ENCODE measurements at places on chromosomes 5 and 9.

DNA sequence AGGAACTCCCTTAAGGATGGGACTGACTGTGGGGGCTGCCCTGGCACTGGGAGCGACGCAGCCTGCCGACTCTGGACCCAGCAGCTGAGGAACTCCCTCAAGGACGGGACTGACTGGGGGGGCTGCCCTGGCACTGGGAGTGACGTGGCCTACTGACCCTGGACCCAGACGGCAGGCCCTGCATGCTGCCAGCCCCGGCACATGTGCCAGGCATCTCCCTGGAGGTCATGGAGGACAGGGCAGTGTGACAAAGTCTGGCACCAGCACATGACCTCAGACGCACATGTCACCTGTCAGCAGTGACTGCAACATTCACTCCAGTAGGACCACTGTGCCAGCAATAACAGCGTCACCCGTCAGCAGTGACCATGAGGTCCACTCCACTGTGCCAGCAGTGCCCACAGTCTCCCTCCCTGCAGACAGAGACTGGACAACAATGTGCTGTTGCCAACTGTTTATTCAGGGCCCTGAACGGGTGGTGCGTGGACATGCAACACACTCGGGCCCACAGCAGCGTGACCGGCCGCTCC lies 4.5 kb downstream of the FBXW5 start:
- no peak for DNase-seq

DNA sequence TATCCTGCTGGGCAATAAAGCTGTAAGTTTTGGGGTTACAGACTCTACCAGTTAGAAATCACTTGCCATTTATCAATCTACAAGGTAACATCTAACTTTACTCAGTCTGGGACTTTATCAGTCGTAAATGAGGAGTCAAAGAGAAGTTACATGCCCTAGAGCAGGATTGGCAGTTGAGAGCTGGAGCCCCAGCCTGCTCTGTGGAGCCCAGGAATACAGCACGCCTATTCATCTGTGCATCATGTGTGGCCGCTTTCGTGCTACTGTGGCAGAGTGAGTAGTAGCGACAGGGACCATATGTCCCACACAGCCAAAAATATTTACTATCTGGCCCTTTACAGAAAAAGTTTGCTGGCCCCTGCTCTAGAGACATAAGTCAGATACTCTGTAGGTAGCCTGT lies 152.5 kb upstream of the NTRK2 start:
- no peak for DNase-seq

DNA sequence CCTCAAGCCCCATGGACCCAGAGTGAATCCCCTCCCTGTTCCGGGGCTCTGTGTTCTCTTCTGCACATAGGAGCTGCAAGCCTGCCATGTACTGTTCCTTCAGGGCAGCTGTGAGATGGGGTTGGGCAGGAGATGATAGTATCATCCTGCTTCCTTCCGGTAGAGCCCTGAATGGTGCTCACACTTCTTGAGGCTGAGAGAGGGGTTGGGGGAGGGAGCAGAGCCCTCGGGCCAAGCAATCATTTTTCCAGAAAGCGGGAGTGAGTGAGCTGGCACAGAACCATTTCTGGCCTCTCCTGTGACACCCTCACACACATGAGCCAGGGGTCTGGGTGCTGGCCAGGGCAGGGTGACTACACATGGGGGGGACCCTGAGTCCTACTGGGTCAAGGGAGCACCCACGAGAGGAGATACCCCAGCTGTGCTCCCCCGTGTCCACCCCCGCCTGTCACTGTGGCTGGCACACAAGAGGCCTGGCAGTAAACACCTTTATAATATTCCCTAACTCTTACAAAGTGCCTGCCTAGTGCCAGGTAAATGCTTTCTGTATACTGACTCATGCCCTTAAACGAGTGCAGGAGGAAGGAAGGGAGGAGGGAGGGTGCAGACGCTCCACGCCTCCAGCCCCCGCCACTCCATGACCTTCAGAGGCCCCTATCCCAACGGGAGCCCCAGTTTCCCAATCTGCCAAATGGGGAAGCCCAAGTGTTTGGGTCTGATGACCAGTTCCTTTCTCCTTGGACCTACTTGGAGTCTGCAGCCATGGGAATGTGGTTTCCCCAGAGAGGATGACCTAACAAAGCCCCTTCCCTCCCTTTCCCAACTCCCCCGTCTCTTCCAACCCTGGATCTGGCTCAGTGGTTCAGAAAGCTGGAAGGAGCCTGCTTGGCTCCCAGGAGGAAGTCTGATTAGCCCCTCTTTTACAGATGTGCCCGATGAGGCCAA lies 15.5 kb downstream of the AKNA start:
- DNase-seq, result no peak

- no peak for DNase-seq
These were observed 3.6 kb downstream of the CEP78 start for GRCh38 chr9:78239506-78239905.

DNA sequence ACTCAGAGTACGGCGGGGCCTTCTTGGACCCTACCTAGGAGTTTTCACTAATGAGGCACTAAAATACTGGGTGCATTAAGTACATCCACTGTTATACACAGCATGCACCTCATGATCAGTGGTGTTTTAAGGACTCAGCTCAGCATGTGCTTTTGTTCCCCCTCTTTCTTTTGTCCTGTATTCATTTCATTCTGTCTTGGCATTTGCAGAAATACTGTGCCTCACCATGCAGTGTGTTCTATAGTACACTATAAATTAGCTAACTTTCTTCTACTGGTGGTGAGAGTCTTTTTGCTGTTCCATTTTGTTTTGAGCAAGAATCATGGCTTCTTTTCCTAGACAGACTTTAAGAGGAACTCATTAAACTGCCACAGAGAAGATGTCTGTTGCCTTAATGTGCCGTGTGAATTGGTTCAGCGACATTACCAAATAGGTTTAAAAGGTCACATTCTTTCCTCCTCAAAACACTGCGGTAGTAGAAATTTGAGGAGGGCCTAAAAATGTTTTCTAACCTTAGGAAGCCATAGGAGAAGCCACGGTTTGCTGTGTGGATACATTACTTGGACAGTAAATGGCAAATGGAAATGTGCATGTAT lies 276.6 kb downstream of the MAST4 start:
- DNase-seq, result no peak
